Endodermal cell (in vitro differentiated cells): ENCODE measurements at places on chromosomes 4 and X. TPM values are rescaled to one million over a fixed set of nuclear protein-coding genes. Genes with fewer than 3 reads are reported as not detected.

TMEM184C gene
- 27.8 to 31.5 TPM (median 30.3 TPM) in 3 replicates for total RNA-seq

IGFBP7 gene
- total RNA-seq, result 1.1 and 1.3 TPM in 2 replicates

TLR10 gene
- not detected in 3 replicates for total RNA-seq

NPNT gene
- 0.88 and 1.3 TPM in 2 replicates for total RNA-seq

BEX1 gene
- total RNA-seq, result 83.6 and 88.9 TPM in 2 replicates

HELT gene
- not detected in 2 replicates for total RNA-seq

UBE2K gene
- total RNA-seq, result 82.5 to 144 TPM (median 143 TPM) in 3 replicates

C4orf51 gene
- 5.0 and 6.8 TPM in 2 replicates for total RNA-seq

SPANXB1 gene
- total RNA-seq, result not detected in 3 replicates

GRCh38 chr4:54274795-54275665 is 45.9 kb downstream of the PDGFRA start:
- H3K36me3 ChIP-seq, result peaks cover 22% of the 10 kb centered on the region
- no peak for DNase-seq
- H3K27me3 ChIP-seq, result no peaks in the 10 kb centered on the region
- H3K4me1 ChIP-seq, result peaks cover 4% of the 10 kb centered on the region
- H3K4me3 ChIP-seq, result no peak overlapping the region

GRCh38 chr4:111502626-111503025 is 642.6 kb upstream of the FAM241A start:
- H3K27me3 ChIP-seq, result no peaks in the 10 kb centered on the region
- H3K4me1 ChIP-seq, result no peaks in the 10 kb centered on the region
- H3K4me3 ChIP-seq, result no peak overlapping the region
- no peak overlapping the region for H3K27ac ChIP-seq
- DNase-seq, result no peak
- H3K36me3 ChIP-seq, result no peaks in the 10 kb centered on the region

- no peaks in the 10 kb centered on the region for H3K36me3 ChIP-seq
- no peak overlapping the region for H3K4me3 ChIP-seq
- no peak overlapping the region for H3K27ac ChIP-seq
- no peak for DNase-seq
Measured at GRCh38 chr4:111849746-111850284, 295.4 kb upstream of the FAM241A start.

DNA sequence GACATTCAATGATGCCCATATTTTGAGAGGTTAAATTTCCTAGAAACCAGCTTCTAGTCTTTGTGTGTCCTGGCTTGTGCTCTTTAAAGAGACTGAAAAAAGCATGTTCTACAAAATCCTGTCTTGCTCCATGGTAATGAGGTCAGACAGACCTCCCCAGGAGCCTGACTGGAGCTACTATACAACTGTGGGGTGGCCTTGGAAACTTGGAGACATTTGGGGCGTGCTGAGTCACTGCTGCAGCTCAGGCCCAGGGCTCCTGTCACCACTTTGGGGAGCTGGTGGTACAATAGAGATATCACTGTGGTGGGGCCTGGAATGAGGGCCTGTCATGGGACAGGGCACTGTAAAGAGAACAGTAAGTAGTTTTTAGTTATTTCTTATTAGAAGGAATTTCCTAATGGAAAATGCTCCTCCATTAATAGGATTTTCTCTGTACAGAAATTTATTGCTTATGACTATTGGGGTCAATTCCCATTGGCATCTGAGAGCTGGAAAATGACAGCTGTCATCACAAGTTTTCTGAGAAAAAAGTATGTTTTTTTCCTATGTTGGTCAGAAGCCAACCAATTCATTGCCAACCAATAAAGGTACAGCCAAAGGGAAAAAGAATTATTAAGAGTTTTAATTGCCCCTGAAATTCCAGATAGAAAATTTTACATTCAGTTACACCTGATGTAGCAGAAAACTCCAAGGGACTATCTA is 207.4 kb upstream of the JADE1 start:
- no peaks in the 10 kb centered on the region for H3K36me3 ChIP-seq
- no peak overlapping the region for H3K4me3 ChIP-seq
- no peaks in the 10 kb centered on the region for H3K27me3 ChIP-seq
- peaks cover 20% of the 10 kb centered on the region for H3K4me1 ChIP-seq

- DNase-seq, result no peak
- no peaks in the 10 kb centered on the region for H3K4me1 ChIP-seq
- no peaks in the 10 kb centered on the region for H3K27me3 ChIP-seq
- no peak overlapping the region for H3K27ac ChIP-seq
- no peak overlapping the region for H3K4me3 ChIP-seq
Measured at GRCh38 chr4:98556451-98556850, 102.0 kb downstream of the TSPAN5 start.

DNA sequence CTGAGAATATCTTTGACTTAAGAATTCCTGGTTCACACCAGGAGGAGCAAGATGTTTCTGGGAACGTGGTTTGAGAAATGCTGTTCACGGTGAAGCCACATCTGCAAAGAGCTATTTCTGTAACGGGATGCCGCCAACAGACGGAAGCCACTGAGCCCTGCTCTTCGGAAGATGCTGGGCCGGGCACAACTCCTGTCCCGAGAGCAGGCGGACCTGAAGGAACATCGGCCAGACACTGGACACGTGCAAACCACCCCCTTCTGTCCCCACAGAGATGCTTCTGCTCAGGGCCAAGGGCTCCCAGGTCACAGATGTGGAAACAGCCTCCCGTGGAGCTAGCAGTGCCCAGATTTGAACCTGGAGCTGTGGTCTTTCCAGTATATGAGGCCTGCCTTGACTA is 24.3 kb downstream of the HMX1 start:
- H3K27me3 ChIP-seq, result peaks cover 44% of the 10 kb centered on the region
- no peaks in the 10 kb centered on the region for H3K36me3 ChIP-seq
- no peaks in the 10 kb centered on the region for H3K4me1 ChIP-seq
- DNase-seq, result peak; percentile 31
- no peak overlapping the region for H3K4me3 ChIP-seq
- H3K27ac ChIP-seq, result no peak overlapping the region

DNA sequence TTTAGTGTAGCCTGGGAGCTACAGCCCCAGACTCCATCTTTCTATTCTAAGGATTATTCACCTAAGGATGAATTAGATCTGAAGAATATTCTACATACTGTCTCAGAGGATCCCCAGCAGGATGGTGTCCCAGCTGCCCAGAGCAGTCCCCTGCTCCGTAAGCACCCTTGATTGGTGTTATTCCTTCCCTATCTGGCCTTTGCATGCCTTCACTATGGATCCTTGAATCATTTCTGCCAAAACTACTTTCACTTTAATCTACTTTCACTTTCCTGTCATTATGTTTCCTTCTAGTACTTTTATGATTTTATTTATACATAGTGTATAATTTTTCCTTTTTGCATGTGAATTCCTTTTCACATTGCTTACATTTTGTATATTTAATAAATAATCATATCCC is 39.2 kb downstream of the ARHGAP24 start:
- no peak overlapping the region for H3K4me3 ChIP-seq
- no peaks in the 10 kb centered on the region for H3K4me1 ChIP-seq
- H3K36me3 ChIP-seq, result no peaks in the 10 kb centered on the region
- H3K27ac ChIP-seq, result no peak overlapping the region
- DNase-seq, result no peak

DNA sequence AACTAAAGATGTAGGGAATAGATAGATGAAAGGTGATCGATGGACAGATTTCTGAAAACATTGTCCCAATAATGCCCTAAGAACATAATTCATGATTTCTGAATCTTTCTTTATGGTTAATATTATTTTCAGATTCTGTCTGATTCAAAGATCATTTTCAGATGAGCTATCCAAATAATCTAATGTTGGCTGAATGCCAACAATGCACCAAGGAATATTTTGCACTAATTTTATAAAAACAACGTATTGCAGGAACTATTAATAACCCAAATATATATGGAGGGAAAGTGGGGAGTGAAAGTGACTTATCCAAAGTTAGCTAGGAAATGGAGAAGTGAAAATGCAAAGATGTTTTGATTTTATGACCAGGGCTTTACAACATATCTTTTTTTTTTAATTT is 1675.5 kb downstream of the STIM2 start:
- H3K4me3 ChIP-seq, result no peak overlapping the region
- H3K36me3 ChIP-seq, result no peaks in the 10 kb centered on the region
- no peaks in the 10 kb centered on the region for H3K4me1 ChIP-seq
- no peaks in the 10 kb centered on the region for H3K27me3 ChIP-seq
- no peak for DNase-seq

- H3K27me3 ChIP-seq, result no peaks in the 10 kb centered on the region
- H3K27ac ChIP-seq, result no peak overlapping the region
- no peak overlapping the region for H3K4me3 ChIP-seq
- DNase-seq, result no peak
Measured at GRCh38 chr4:37725718-37726117, 39.5 kb upstream of the RELL1 start.

- no peaks in the 10 kb centered on the region for H3K36me3 ChIP-seq
- no peaks in the 10 kb centered on the region for H3K27me3 ChIP-seq
- peaks cover 4% of the 10 kb centered on the region for H3K4me1 ChIP-seq
- no peak overlapping the region for H3K27ac ChIP-seq
- no peak overlapping the region for H3K4me3 ChIP-seq
Measured at GRCh38 chr4:36568575-36568974, 287.2 kb downstream of the DTHD1 start.

DNA sequence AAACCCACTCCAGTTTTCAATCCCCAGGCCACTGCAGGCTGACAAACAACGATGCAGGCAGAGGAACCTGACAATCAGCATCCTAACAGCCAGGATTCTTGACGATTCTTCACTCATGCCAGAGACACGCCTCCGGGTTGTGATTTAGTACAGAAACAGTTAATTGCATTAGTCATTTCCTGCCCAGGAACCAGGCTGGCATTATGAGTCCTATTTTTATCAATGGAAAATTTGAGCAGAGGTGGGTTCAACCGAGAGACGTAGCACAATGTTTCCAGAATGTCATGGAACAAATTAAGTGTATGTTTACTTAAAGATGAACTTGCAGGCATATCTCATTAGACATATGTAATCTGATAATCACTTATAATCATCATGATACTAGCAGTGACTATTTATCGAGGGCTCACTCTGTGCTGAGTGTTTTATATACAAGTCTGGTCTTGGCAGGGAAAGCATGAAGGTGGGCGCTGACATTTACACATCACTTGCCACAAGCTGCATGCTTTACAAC is 159.7 kb downstream of the NSUN7 start:
- H3K4me1 ChIP-seq, result no peaks in the 10 kb centered on the region
- no peaks in the 10 kb centered on the region for H3K27me3 ChIP-seq
- no peaks in the 10 kb centered on the region for H3K36me3 ChIP-seq
- no peak for DNase-seq
- H3K4me3 ChIP-seq, result no peak overlapping the region

GRCh38 chrX:96978906-96979305 is 95.2 kb downstream of the RPA4 start:
- H3K27ac ChIP-seq, result no peak overlapping the region
- H3K27me3 ChIP-seq, result no peaks in the 10 kb centered on the region
- no peak overlapping the region for H3K4me3 ChIP-seq
- DNase-seq, result no peak
- H3K36me3 ChIP-seq, result no peaks in the 10 kb centered on the region

- no peaks in the 10 kb centered on the region for H3K27me3 ChIP-seq
- H3K27ac ChIP-seq, result no peak overlapping the region
- H3K36me3 ChIP-seq, result peaks cover 6% of the 10 kb centered on the region
- no peak overlapping the region for H3K4me3 ChIP-seq
Measured at GRCh38 chrX:3638280-3638873, 75.1 kb downstream of the PRKX start.

- no peaks in the 10 kb centered on the region for H3K27me3 ChIP-seq
- H3K4me1 ChIP-seq, result no peaks in the 10 kb centered on the region
- no peak overlapping the region for H3K27ac ChIP-seq
- H3K4me3 ChIP-seq, result no peak overlapping the region
- DNase-seq, result no peak
- no peaks in the 10 kb centered on the region for H3K36me3 ChIP-seq
Measured at GRCh38 chr4:152635851-152636250, 43.9 kb downstream of the TMEM154 start.

DNA sequence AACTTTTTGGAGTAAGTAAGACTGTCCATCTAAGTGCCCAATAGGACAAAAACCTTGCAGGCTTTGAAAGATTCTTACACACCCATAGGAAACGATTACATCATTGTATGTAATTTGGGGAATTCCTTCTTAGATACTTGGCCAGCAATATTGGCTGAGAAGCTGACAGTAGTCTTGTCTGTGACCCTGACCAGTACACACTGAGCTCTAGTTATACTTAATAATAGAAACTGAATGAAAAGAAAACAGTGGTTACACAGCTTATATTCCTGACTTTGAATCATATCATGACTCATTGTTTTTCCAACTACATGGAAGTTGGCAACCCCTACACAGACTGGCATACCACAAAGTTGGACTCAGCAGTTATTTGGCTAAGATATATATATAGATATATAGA is 7.1 kb upstream of the TLR2 start:
- no peak overlapping the region for H3K27ac ChIP-seq
- H3K4me3 ChIP-seq, result no peak overlapping the region
- H3K36me3 ChIP-seq, result no peaks in the 10 kb centered on the region
- no peaks in the 10 kb centered on the region for H3K4me1 ChIP-seq

- no peaks in the 10 kb centered on the region for H3K27me3 ChIP-seq
- no peaks in the 10 kb centered on the region for H3K36me3 ChIP-seq
- H3K4me3 ChIP-seq, result no peak overlapping the region
Measured at GRCh38 chr4:153517159-153517558, 51.0 kb downstream of the TMEM131L start.

DNA sequence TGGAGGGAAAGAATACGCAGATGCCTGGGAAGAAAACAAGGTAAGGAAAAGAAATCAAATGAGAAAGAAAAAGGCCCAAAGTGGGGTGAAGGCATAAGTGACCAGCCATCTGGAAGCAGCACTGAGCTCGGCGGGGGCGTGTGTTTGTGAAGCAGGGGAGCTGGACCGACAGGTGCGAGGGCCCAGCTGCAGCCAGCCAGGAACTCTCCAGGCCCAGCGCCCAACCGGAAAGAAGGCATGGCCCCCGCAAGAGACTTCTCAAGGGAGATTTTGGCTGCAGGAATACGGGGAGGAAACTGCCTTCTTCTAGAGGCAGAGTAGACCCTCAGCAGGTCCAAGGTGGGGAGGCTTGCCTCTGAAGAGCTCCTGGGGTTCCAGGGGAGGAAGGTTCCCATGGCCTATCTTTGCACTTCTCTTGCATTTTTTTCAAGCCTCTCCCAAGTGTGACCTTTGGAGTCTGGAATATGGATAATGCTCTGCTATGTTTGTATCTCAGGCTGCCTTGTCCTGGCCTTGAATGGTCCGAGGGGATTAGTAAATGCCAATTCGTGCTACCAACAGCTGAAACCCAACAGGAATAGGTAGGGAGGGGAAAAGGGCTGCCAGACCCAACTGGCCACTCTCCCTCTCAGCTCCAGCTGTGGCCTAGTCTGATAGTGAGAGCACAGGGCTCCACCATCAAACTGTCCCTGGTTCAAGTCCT is 10.8 kb upstream of the CITED1 start:
- no peak overlapping the region for H3K4me3 ChIP-seq
- H3K4me1 ChIP-seq, result no peaks in the 10 kb centered on the region
- no peak for DNase-seq

GRCh38 chr4:186946682-186947294 is 223.1 kb upstream of the FAT1 start:
- H3K36me3 ChIP-seq, result no peaks in the 10 kb centered on the region
- no peak overlapping the region for H3K4me3 ChIP-seq
- peak; percentile 86 for DNase-seq
- no peak overlapping the region for H3K27ac ChIP-seq
- no peaks in the 10 kb centered on the region for H3K4me1 ChIP-seq
